ENCODE measurements at places on chromosomes 5 and 9.
A peak's percentile ranks its signal among the peaks of the same experiment; 100 is the strongest.

GRCh38 chr5:15020736-15021135, 149.2 kb upstream of the ANKH start:
- DNase-seq, result no peak
- H3K4me1 ChIP-seq, result no peaks in the 10 kb centered on the region
- H3K4me3 ChIP-seq, result no peak overlapping the region
- H3K27ac ChIP-seq, result no peak overlapping the region
- peaks cover 1% of the 10 kb centered on the region for H3K36me3 ChIP-seq
- H3K27me3 ChIP-seq, result peaks cover 55% of the 10 kb centered on the region

- H3K36me3 ChIP-seq, result no peaks in the 10 kb centered on the region
- no peak overlapping the region for H3K27ac ChIP-seq
- H3K4me3 ChIP-seq, result no peak overlapping the region
- H3K4me1 ChIP-seq, result no peaks in the 10 kb centered on the region
- no peak for DNase-seq
These were observed 77.4 kb upstream of the FCN1 start for GRCh38 chr9:134994926-134995791.

DNA sequence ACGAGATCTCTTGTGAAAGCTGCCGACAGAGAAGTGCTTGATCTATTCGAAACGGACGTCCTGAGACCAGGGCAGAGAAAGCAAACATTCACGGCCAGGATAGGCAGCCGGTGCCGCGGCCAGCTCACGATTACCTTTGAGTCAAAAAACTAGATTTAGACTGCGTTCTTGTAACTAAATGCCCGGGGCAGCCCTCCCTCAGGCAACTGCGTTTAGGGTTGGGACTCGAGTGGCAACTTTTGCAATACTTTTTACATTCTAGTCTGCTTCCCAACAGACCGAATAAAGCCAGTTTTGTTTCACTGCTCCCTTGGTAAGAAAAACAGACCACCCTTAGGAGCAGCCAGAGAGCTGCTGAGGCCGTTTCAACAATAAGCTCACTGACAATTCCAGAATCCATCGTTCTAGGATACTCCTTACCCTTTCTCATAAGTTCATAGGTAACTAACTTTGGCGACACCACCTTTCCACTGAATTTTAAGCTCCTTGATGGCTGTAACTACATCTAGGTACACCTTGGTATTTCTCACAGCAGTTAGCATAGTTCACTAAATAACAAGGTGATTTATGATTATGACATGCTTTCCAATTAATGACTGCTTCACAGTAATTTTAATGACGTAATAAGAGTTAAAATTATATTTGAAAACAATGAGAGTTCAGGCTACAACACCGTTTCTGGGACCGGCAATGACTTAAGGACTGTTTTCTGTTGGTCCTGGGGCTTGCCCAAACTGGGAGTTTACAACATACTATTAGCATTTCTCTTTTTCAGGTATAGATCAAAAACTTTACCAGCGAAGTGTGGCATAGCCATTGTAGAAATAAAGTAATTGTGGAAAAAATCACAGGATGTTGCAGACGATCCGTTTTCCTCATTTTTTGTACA, 899 bp upstream of the RAPGEF6 start:
- peaks cover 31% of the 10 kb centered on the region for H3K4me1 ChIP-seq
- peak overlapping the region; percentile 96 for H3K27ac ChIP-seq
- H3K27me3 ChIP-seq, result no peaks in the 10 kb centered on the region
- no peak for DNase-seq
- H3K4me3 ChIP-seq, result no peak overlapping the region
- H3K36me3 ChIP-seq, result peaks cover 17% of the 10 kb centered on the region

- no peaks in the 10 kb centered on the region for H3K4me1 ChIP-seq
- H3K36me3 ChIP-seq, result no peaks in the 10 kb centered on the region
- no peak overlapping the region for H3K27ac ChIP-seq
- H3K4me3 ChIP-seq, result no peak overlapping the region
- H3K27me3 ChIP-seq, result no peaks in the 10 kb centered on the region
- DNase-seq, result no peak
These were observed 1978.6 kb upstream of the CDH6 start for GRCh38 chr5:29214839-29215238.

GRCh38 chr5:142801495-142801871, 31.3 kb downstream of the ARHGAP26 start:
- H3K4me1 ChIP-seq, result peaks cover 60% of the 10 kb centered on the region
- DNase-seq, result no peak
- no peaks in the 10 kb centered on the region for H3K27me3 ChIP-seq
- H3K36me3 ChIP-seq, result peaks cover 13% of the 10 kb centered on the region
- H3K4me3 ChIP-seq, result peak overlapping the region; percentile 65
- peak overlapping the region; percentile 98 for H3K27ac ChIP-seq

- H3K27ac ChIP-seq, result no peak overlapping the region
- H3K36me3 ChIP-seq, result no peaks in the 10 kb centered on the region
- DNase-seq, result no peak
- H3K27me3 ChIP-seq, result no peaks in the 10 kb centered on the region
These were observed 476.4 kb downstream of the SPOCK1 start for GRCh38 chr5:137022725-137023124.

DNA sequence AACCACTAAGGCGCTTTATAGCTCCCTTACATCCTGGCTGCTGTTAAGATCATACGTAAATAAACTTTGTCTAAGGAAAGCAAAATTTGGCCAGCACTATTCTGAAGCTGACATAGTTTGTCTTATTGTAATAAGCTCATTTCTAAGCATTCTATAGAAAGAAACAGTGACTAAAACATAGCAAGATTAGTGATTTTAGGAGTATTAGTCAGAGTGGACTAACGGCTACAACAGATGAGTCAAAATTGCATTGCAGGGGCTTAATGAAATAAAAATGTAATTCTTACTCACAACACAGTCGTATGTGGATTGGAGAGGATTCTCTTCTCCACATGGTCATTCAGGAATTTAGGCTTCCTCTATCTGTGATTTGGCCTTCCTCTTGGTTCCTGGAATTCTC, 347.6 kb downstream of the GADD45G start:
- peaks cover 12% of the 10 kb centered on the region for H3K4me1 ChIP-seq
- no peak for DNase-seq
- H3K36me3 ChIP-seq, result no peaks in the 10 kb centered on the region
- H3K27ac ChIP-seq, result no peak overlapping the region
- H3K4me3 ChIP-seq, result no peak overlapping the region
- H3K27me3 ChIP-seq, result no peaks in the 10 kb centered on the region

GRCh38 chr5:124729720-124730359, 16.6 kb downstream of the ZNF608 start:
- H3K4me1 ChIP-seq, result no peaks in the 10 kb centered on the region
- no peak overlapping the region for H3K4me3 ChIP-seq
- H3K27me3 ChIP-seq, result peaks cover under 1% of the 10 kb centered on the region

GRCh38 chr5:3026651-3027050, 275.2 kb upstream of the IRX2 start:
- no peak overlapping the region for H3K27ac ChIP-seq
- no peak overlapping the region for H3K4me3 ChIP-seq
- no peaks in the 10 kb centered on the region for H3K27me3 ChIP-seq
- no peaks in the 10 kb centered on the region for H3K4me1 ChIP-seq
- no peaks in the 10 kb centered on the region for H3K36me3 ChIP-seq

GRCh38 chr9:89756891-89757537, 152.2 kb downstream of the GADD45G start:
- no peak overlapping the region for H3K4me3 ChIP-seq
- H3K27ac ChIP-seq, result no peak overlapping the region
- H3K27me3 ChIP-seq, result peaks cover 9% of the 10 kb centered on the region

DNA sequence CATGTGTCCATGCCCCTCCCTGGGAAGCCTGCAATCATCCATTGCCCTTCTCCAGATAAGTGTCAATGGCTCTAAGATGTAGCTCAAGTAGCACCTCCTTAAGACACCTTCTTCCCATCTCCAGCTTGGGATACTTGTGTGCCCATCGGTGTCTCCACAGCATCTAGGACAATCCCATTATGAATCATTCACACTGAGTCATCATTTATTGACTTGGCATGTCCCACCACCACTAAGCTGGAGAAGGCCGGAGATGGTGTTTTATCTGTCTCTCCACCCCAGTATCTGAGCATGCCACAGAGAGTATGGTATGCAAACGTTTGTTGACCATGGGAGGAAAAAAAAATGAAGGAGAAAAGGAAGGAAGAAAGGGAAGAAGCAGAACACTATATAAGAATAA, 342.2 kb downstream of the TRIM32 start:
- no peaks in the 10 kb centered on the region for H3K36me3 ChIP-seq
- no peak overlapping the region for H3K4me3 ChIP-seq
- no peak overlapping the region for H3K27ac ChIP-seq
- no peak for DNase-seq
- no peaks in the 10 kb centered on the region for H3K4me1 ChIP-seq

DNA sequence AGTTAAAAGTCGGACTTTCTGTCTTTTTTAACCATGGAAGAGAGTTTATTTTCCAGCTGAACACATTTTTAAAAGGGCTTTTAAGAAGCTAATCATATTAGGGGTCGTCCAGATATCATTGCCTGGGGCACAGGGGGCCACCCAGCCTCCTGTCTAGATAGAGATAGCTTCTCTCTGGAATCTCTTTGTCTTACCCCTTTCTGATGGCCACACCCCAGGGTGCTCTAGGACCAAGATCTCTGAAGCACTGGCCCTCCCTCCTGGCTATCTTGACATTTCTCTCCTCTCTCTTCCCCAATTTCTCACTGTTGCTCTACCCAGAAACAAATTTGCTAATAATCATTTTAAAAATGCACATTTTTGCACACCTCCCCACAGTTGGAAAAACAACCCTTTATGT, 204.4 kb downstream of the NXNL2 start:
- H3K27me3 ChIP-seq, result peaks cover 43% of the 10 kb centered on the region
- no peak overlapping the region for H3K27ac ChIP-seq
- DNase-seq, result no peak
- H3K36me3 ChIP-seq, result no peaks in the 10 kb centered on the region
- no peak overlapping the region for H3K4me3 ChIP-seq
- H3K4me1 ChIP-seq, result no peaks in the 10 kb centered on the region

- no peak for DNase-seq
- H3K4me3 ChIP-seq, result no peak overlapping the region
These were observed 1096.3 kb upstream of the DMAC1 start for GRCh38 chr9:8895861-8896224.

- no peaks in the 10 kb centered on the region for H3K27me3 ChIP-seq
- no peak for DNase-seq
- peaks cover 24% of the 10 kb centered on the region for H3K4me1 ChIP-seq
These were observed 41.3 kb downstream of the PFDN1 start for GRCh38 chr5:140261403-140262171.

DNA sequence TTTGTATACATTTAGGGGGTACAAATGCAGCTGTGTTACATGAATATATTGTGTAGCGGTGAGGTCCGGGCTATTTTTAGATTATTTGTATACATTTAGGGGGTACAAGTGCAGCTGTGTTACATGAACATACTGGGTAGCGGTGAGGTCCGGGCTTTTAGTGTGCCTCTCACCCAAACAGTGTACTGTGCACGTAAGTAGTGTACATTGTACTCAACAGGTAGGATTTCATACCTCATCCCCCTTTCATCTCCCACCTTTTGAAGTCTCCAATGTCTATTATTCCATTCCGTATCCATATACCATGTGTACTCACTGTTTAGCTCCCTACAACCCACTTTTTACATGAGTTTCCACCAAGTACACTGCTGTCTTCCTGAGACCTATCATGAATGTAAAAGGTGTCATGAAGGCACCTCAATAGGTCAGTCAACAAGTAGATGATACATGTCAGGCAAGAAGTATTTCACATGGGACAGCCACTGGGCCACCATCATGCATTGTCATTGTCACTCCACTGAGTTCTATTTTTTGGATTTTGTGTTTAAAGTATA, 27.7 kb downstream of the SKP1 start:
- H3K27me3 ChIP-seq, result no peaks in the 10 kb centered on the region
- H3K36me3 ChIP-seq, result peaks cover 81% of the 10 kb centered on the region
- H3K27ac ChIP-seq, result peak overlapping the region; percentile 78
- DNase-seq, result no peak
- no peak overlapping the region for H3K4me3 ChIP-seq

DNA sequence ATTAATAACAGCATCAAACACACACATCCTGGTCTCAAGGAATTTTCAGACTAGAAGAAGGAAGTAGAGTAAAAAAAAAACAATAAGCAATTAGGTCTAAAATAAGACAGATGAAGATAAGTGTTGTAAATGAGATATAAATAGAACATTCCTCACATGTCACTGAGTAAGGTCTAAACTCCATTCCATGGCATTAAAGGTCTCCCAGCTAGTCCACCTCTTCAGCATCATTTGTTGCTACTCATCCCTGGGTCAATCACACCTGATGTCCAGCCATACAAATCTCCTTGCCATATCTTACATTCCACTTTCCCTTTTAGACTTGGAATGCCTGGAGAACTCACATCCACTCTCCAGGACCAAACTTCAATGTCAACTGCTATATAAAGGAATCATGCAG, 214.1 kb upstream of the KLF4 start:
- no peaks in the 10 kb centered on the region for H3K36me3 ChIP-seq
- no peak overlapping the region for H3K4me3 ChIP-seq
- H3K27me3 ChIP-seq, result no peaks in the 10 kb centered on the region
- H3K27ac ChIP-seq, result no peak overlapping the region
- no peaks in the 10 kb centered on the region for H3K4me1 ChIP-seq
- DNase-seq, result no peak

- H3K4me1 ChIP-seq, result peaks cover 30% of the 10 kb centered on the region
- H3K4me3 ChIP-seq, result peak overlapping the region; percentile 88
- H3K36me3 ChIP-seq, result peaks cover 9% of the 10 kb centered on the region
- H3K27me3 ChIP-seq, result no peaks in the 10 kb centered on the region
- no peak for DNase-seq
These were observed 102.1 kb upstream of the SSBP2 start for GRCh38 chr5:81853030-81853357.

GRCh38 chr5:156182174-156182967, 144.6 kb upstream of the SGCD start:
- no peaks in the 10 kb centered on the region for H3K4me1 ChIP-seq
- H3K36me3 ChIP-seq, result peaks cover 2% of the 10 kb centered on the region
- H3K27me3 ChIP-seq, result no peaks in the 10 kb centered on the region
- no peak for DNase-seq
- H3K27ac ChIP-seq, result no peak overlapping the region

- DNase-seq, result no peak
- H3K4me3 ChIP-seq, result peak overlapping the region; percentile 34
- peak overlapping the region; percentile 72 for H3K27ac ChIP-seq
- H3K27me3 ChIP-seq, result no peaks in the 10 kb centered on the region
- peaks cover 48% of the 10 kb centered on the region for H3K4me1 ChIP-seq
- H3K36me3 ChIP-seq, result peaks cover 13% of the 10 kb centered on the region
These were observed 14.6 kb upstream of the RNU6ATAC start for GRCh38 chr9:134178768-134179551.

GRCh38 chr5:44646016-44646415, 162.7 kb upstream of the MRPS30 start:
- H3K4me1 ChIP-seq, result no peaks in the 10 kb centered on the region
- H3K27ac ChIP-seq, result no peak overlapping the region
- H3K4me3 ChIP-seq, result no peak overlapping the region
- H3K36me3 ChIP-seq, result no peaks in the 10 kb centered on the region

DNA sequence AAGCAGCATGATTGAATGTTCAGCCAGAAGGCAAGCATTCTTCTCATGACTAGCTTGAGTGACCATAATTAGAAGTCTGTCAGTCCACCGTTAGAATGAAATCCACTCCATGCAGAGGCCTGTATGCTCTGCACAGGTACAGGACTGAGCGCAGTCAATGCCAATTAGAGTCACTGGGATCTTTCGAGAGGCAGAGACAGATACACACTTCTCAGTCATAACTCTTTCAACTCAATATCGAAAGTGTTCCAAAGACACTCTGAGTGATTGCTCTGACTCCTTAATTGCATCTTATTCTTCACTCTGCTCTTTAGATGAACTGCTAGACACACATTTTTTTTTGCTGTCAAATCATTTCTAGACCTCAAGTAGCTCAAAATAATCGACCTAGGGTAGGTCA, 203.6 kb downstream of the GABRB2 start:
- no peaks in the 10 kb centered on the region for H3K36me3 ChIP-seq
- H3K4me1 ChIP-seq, result no peaks in the 10 kb centered on the region
- no peak overlapping the region for H3K27ac ChIP-seq
- no peak overlapping the region for H3K4me3 ChIP-seq

Data from central memory CD8-positive, alpha-beta T cell (primary cell).